ENCODE measurements at places on chromosomes 11 and 22. TPM values are rescaled to one million over a fixed set of nuclear protein-coding genes. Genes with fewer than 3 reads are reported as not detected.

Gene DAGLA
- not detected for total RNA-seq

Gene APLNR
- not detected for total RNA-seq

Gene BCO2
- total RNA-seq = 0.56 TPM

Gene SHANK2
- total RNA-seq = 0.13 TPM

Gene PRG3
- total RNA-seq = not detected

Gene ARHGAP8
- total RNA-seq = not detected

GRCh38 chr22:25122136-25122764, 77.4 kb upstream of the CRYBB3 start:
- no peak for DNase-seq

- DNase-seq = no peak
Measured at GRCh38 chr11:83448686-83449085, 162.5 kb upstream of the CCDC90B start.

DNA sequence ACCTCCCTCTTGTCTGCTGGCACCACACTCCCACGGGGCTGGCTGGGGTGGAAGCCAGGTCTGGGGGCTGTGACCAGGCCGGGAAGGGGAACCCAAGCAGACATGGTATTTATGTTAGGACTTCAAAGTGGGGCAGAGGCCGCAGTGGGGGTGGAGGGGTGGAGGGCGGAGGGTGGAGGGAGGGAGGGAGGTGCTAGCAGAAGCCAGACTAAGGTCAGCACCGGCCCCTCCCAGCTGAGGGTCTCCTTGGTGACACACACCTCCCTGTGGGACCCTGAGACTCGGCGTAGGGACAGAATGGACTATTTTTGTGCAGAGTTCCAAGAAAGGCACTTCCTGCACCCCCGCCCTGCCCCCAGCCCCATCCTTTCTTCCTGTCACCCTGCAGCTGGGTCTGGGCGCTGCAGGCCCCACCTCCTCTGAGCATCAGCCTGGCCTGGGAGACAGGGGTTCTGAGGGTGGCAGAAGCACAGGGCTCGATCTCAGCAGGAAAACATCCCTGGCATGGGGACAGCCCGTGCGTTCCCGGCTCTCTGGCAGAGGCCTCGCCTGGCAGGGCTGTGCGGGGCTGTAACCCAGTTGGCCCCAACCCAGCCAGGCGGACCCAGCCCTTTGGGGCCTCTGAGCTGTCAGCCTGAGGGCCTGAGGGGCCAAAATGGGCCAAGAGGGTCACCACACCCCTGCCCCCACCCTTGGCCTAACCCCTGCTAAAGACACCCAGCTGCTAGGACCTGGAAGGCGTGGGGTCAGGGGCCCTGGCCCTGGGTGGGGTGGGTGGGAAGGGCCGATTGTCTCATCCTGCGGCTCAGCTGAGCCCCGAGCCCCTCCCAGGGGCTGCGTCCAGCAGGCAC, 9.6 kb upstream of the CD248 start:
- no peak for DNase-seq

DNA sequence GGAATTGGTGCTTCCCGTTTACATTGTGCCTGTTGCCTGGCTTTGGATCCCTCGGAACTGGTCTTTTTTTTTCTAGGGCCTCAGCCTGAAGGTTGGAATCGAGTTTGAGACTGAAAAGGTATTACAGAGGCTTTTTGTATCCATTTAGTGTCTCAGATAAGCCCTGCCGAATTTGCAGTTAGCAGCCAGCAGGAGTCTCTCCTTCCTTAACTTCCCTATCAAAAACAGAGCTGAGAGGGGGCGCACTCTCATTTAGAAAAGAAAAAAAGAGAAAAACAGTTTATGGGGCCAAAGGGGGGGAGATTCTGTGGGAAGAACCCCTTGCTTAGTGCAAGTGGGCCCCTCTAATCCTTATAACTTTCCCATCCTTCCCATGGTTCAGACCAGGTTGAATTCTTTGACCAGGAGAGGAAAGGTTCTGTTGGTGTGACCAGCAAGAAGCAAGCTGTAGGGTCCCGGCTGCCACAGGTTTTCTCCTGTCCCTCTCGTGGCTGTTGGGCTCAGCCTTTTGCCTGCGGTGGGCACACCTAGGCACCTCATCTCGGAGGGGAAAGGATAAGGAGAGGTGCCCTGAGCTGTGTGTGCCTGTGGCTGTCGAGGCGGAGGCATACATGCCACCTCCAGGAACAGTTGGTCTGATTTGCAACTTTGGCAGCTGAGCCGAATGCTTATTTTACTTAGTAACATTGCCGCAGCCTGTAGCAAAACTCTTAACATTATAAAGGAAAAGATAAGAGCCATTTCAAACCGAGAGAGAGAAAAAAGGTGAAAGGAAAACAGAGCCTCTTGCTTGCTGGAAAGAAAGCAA, 565.0 kb upstream of the CNTN5 start:
- DNase-seq = no peak

- no peak for DNase-seq
Measured at GRCh38 chr11:83522911-83523310, 236.7 kb upstream of the CCDC90B start.

DNA sequence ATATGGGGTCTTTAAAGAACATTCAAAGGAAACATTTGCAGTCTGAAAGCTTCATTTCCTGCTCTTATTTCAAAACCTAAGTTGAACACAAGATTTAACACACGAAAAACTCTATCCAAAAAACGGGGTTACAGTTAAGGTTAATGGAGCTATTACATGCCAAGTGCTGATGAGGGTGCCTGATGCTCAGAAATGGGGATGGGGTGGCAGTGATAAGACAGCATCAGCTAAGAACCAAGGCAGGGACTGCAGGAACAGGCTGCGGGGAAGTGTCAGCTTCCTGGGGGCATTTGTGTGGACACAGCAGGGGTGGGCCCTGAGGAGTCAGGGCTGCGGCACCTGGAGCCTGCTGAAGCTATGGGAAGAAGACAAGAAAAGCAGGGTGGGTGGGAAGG, 12.2 kb downstream of the DGCR2 start:
- no peak for DNase-seq

- peak; percentile 95 for DNase-seq
Measured at GRCh38 chr22:38181453-38182200, at the start of gene PLA2G6. PLA2G6 (minus strand) TSS chr22:38181830; CDS start chr22:38169426, 12,404 bp downstream.

GRCh38 chr11:94678901-94679300, 89.3 kb upstream of the AMOTL1 start:
- no peak for DNase-seq

DNA sequence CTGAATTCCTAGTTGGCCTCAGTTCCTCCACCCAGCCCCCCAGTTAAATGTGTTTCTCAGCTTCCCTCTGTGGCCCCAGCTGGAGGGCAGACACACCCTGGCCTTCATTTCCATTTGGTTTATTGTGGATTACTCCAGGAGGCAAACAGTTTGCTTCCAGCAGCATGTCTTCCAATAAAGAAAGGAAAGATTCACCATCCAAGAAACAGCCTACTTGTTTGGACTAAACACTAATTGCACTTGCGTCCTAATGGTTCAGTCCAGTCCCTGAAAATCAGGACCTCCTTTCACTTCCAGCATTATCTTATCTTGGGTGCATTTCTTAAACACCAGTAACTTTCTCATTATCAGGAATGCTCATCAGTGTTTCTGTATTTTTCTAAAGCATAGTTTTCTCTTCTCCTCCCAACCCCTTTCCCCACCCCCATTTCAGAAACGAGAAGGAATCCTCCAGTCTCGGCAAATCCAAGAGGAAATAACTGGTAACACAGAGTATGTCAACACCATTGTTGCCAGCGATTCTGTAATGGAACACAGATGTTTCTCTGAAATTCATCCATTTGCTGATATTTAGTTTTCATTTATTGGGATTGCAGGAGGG, 130.9 kb downstream of the PARVA start:
- DNase-seq = no peak

- DNase-seq = no peak
Measured at GRCh38 chr11:111329306-111330204, 31.2 kb downstream of the POU2AF3 start.

GRCh38 chr22:17907748-17908051, 116.7 kb downstream of the MICAL3 start:
- DNase-seq = no peak

GRCh38 chr22:38186429-38186828, 4.8 kb upstream of the PLA2G6 start:
- no peak for DNase-seq

DNA sequence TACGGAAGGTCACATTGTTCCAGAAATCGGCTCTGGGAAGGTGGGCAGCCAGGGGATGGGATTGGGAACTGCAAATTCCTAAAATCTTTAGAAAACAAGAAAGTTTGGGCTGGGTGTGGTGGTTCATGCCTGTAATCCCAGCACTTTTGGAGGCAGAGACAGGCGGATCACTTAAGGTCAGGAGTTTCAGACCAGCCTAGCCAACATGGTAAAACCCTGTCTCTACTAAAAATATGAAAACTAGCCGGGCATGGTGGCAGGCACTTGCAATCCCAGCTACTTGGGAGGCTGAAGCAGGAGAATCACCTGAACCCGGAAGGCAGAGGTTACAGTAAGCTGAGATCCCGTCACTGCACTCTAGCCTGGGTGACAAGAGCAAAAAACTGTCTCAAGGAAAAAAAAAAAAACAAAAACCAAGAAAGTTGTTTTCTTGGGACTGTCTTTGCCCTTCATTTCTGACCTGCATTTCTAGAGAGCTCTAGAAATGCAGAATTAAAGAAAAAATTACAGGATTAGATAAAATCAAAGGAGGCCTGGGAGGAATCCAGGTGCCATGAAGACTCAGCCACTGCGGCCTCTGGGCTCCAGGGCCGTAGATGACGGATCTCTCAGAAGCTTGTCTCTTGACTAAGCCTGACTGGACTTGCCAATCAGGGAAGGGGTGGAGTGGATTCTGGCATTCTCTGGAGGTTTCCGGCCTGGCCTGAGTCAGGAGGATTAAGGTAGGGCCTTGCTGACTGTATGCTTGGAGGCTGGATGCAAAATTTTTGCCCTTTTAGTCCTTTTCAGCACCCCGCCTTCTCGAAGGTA, 5.3 kb upstream of the MALAT1 start:
- no peak for DNase-seq

- DNase-seq = no peak
Measured at GRCh38 chr11:92828556-92828955, 140.9 kb upstream of the MTNR1B start.

- peak; percentile 72 for DNase-seq
Measured at GRCh38 chr22:30705710-30706651, 11.3 kb downstream of the OSBP2 start.

- no peak for DNase-seq
Measured at GRCh38 chr11:27239305-27239942, 123.6 kb downstream of the CCDC34 start.

DNA sequence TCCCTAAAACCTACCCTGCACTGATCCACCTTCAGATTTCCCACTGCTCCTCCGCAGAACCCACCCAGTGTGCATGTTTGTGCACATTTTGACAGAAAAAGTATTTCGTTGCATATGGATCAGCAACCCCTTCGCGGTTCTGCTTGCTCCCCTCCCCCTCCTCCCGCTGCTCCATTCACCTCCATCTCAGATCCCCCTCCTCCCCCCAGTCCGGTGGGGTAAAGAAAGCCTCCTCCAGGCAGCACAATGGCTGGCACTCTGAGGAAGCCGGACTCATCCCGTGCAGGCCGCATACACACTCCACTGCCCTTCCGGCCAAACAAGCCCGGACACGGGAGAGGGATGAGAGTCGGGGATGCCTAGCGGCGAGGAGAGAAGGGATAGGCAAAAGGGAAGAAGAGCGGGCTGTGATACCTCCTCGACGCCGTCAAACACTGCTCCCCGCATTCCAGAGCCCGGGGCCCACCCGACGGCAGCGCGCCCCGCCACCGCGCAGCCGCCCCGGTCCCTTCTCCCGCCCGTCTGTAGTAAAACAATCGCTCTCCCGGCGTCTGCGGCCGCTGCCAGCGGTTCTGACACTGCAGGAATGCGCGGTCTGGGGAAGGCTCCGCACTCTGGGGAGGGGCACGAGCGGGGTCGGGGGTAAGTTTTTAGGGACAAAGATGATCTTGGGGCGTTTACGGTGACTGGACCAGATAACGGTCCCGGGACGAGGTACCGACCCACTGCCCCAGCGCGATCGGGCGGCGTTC, 915 bp downstream of the FEZ1 start:
- DNase-seq = no peak

- DNase-seq = peak; percentile 73
Measured at GRCh38 chr22:43812149-43812842, at the start of gene EFCAB6. EFCAB6 (minus strand) TSS chr22:43812305; CDS start chr22:43782318, 29,987 bp downstream.

DNA sequence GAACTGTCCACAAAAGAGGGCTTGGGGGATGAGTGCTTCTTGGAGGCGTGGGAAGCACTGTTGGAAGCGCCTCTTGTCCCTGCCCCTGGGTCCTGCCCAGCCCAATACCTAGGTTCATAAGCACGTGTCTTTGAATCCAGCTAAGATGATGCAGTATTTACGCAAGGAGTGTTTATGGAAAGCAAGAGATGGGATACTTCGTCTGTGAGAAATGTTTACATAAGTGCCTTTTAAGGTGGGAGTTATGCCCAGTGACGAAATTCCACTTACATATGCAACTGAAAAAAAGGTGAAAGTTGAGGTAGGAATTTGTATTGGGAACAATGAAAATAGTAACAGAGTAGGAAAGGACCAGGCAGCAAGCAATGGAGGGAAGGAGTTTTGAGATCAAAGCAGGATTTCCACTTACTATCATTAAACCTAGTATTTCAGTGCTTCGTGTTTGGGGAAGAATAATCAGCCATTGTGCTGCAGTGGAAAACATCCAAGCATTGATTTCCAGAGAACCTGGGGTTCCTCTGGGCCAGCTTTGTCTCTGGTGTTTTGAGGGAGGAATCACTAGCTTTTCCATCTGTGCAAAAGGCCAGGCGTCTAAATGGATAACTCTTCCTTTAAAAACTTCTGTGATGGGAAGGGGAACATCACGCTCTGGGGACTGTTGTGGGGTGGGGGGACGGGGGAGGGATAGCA, 115.3 kb upstream of the TTC12 start:
- DNase-seq = no peak

- DNase-seq = no peak
Measured at GRCh38 chr11:26134481-26135355, 197.2 kb upstream of the ANO3 start.

Measured in GM12878 (cell line).